ENCODE measurements at places on chromosomes 5 and 9.

- no peak for DNase-seq
- H3K27me3 ChIP-seq, result no peaks in the 10 kb centered on the region
- H3K4me3 ChIP-seq, result no peak overlapping the region
Measured at GRCh38 chr5:97968346-97968745, 785.3 kb upstream of the RIOK2 start.

DNA sequence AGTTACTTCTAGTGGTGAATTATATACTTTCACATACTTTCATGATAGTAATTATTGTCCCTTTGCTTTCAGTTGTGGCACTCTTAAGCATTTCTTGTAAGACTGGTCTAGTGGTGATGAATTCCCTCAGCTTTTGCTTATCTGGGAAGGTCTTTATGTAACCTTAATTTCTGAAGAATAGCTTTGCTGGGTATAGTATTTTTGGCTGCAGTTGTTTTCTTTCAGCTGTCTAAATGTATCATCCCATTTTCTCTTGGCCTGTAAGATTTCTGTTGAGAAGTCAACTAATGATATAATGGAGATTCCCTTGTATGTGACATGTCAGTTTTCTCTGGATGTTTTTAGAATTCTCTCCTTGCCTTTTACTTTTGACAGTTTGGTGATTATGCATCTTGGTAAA, 41.0 kb downstream of the TMEM38B start:
- peaks cover 1% of the 10 kb centered on the region for H3K4me1 ChIP-seq
- H3K36me3 ChIP-seq, result peaks cover 37% of the 10 kb centered on the region
- no peaks in the 10 kb centered on the region for H3K27me3 ChIP-seq
- H3K27ac ChIP-seq, result no peak overlapping the region
- no peak overlapping the region for H3K4me3 ChIP-seq

DNA sequence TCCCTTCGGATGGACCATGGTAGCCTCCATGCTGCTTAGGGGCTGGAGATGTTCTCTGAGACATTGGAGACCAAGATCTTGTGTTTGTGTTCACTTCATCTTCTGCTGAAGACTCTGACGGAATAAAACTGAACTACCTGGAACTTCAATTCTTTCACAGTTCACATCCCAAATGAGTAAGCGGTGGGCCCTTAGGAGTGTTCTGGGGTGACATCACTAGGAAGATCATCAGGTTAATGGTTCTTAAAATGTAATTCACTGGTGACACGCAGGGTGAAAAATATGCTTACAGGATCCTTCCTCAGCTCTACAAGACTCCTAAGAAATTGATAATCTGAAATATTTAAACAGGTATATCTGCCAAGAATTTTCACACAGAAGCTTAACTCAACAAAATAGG, 561.5 kb downstream of the SEMA5A start:
- no peak overlapping the region for H3K4me3 ChIP-seq
- no peak for DNase-seq
- no peaks in the 10 kb centered on the region for H3K4me1 ChIP-seq
- no peak overlapping the region for H3K27ac ChIP-seq
- H3K36me3 ChIP-seq, result no peaks in the 10 kb centered on the region

GRCh38 chr5:104295991-104296390, 733.4 kb upstream of the NUDT12 start:
- no peaks in the 10 kb centered on the region for H3K27me3 ChIP-seq
- no peak overlapping the region for H3K27ac ChIP-seq
- no peak overlapping the region for H3K4me3 ChIP-seq
- DNase-seq, result no peak
- no peaks in the 10 kb centered on the region for H3K4me1 ChIP-seq
- no peaks in the 10 kb centered on the region for H3K36me3 ChIP-seq

DNA sequence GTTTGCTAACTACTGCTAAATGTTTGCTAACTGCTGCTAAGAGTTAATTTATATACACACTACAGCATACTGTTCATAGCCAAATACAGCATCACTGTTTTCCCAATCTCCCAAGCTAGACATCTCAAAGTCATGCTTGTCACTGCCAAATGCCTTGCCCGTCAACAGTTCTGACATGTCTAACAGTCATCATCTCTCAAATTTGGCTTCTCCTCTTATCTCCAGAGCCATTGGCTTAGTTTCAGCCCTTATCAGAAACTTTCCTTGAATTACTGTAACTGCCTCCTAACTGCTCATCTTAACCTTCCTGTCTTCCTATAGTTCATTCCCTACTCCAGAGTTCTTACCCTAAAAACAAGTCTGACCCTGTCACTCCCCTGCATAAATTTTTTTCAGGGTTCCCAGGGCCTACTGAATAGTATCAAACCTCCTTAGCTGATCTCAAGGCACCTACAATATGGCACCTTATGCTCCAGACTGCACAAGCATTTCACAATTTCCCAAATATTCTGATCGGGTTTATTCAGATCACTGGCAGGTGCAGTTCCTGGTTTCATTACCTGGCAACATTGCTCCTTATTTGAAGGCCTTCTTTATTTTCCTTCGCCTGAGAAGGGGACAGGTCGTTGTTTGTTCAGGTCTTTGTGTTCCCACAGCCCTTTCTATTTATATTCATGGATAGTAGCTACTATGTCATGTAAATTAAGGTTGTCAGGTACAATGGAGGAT, 55.9 kb upstream of the ANKRD55 start:
- H3K4me3 ChIP-seq, result no peak overlapping the region
- no peaks in the 10 kb centered on the region for H3K36me3 ChIP-seq
- H3K27me3 ChIP-seq, result no peaks in the 10 kb centered on the region
- no peak for DNase-seq
- H3K27ac ChIP-seq, result no peak overlapping the region

GRCh38 chr9:135277219-135278201, 190.0 kb downstream of the OLFM1 start:
- H3K27ac ChIP-seq, result no peak overlapping the region
- peaks cover 1% of the 10 kb centered on the region for H3K27me3 ChIP-seq
- DNase-seq, result no peak
- no peaks in the 10 kb centered on the region for H3K4me1 ChIP-seq
- H3K4me3 ChIP-seq, result no peak overlapping the region
- H3K36me3 ChIP-seq, result no peaks in the 10 kb centered on the region
